ENCODE measurements at places on chromosomes 13 and 19. TPM values are rescaled to one million over a fixed set of nuclear protein-coding genes. Genes with fewer than 3 reads are reported as not detected.

DNA sequence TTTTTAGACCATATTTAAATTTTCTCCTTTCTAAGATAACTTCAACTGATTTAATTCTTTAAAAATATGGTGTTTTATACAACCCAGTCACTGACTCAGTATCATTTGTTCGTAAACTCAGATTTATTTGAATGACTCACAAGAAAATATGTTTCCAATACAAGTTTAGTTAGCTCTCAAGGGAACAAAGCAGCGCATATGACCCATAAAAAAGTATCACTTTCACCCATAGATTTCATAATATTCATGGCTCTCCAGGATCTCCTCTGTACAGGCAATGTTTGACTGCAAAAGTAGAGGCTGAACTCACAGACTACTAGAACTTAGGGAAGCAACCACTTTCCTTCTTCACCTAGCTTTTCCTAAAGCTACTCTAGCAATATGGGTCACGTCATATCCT is 405.6 kb upstream of the PCDH9 start:
- H3K4me3 ChIP-seq, result no peak overlapping the region
- H3K36me3 ChIP-seq, result no peaks in the 10 kb centered on the region
- no peak for DNase-seq

- H3K4me3 ChIP-seq, result no peak overlapping the region
- H3K27ac ChIP-seq, result no peak overlapping the region
- DNase-seq, result no peak
- no peaks in the 10 kb centered on the region for H3K36me3 ChIP-seq
- H3K27me3 ChIP-seq, result no peaks in the 10 kb centered on the region
- H3K4me1 ChIP-seq, result no peaks in the 10 kb centered on the region
These were observed 528.2 kb downstream of the LMO7 start for GRCh38 chr13:76164290-76164689.

DNA sequence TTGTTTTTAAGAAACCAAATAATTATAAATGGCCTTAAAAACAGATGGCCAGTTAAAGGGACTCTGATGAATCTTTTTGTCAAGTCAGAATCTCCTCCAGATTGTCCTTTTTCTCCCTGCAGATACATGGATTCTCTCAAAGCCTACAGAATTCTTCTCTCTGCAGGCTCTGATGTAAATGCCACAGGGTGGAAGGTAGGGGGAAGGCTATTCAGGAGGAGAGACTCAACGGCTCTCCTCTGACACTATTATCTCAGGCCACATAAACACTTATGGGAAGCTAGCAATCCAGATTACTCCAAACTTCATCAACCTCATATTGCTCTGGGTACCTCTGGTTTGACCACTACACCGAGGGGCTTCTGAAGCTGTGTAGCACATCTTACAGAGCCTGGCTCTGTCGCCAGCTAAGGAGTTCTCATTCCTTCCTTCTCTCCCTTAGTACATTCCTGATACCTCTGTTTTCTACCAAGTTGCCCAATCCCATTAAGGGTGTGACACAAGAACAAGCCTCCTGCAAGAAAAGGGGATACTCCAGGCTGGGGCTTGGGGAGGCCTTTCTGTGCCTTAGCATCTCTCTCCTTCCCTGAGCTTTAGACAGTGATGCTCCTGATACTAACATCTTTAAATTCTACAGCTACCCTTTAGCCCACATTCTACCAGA is 14.9 kb downstream of the LCP1 start:
- no peaks in the 10 kb centered on the region for H3K27me3 ChIP-seq
- DNase-seq, result no peak
- H3K4me1 ChIP-seq, result no peaks in the 10 kb centered on the region
- H3K27ac ChIP-seq, result no peak overlapping the region
- no peak overlapping the region for H3K4me3 ChIP-seq
- H3K36me3 ChIP-seq, result peaks cover 6% of the 10 kb centered on the region

DNA sequence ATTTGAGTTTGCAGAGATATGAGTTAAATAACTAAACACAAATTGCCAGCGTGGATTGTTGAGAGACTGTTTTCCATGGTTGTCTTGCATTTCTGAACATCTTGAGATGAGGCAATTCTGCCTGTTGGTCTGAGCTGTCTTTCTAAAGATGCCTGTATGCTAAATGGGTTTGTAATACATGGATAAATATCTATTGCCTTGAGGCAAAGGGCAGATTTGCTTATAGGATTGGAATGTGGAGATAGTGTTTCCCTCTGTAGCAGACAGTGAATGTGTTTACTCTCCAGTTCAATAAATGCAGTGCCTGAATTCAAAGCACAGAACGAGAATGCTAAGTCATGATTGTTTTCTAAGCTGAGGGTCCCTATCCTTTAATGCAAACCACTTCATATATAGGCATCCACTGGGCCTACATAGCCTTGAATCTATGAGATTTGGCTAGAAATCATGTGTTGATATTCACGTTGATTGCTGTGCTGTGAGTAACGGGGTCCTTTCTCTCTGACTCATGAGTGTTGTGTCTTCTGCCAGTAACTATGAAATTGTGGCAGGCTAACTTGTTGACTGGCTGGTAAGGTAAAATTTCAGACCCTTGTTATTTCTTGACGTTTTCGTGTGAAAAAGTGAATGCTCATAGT is 2554.8 kb downstream of the PCDH9 start:
- peak; percentile 36 for DNase-seq
- peaks cover 10% of the 10 kb centered on the region for H3K4me1 ChIP-seq
- no peaks in the 10 kb centered on the region for H3K36me3 ChIP-seq
- no peaks in the 10 kb centered on the region for H3K27me3 ChIP-seq
- H3K4me3 ChIP-seq, result no peak overlapping the region

DNA sequence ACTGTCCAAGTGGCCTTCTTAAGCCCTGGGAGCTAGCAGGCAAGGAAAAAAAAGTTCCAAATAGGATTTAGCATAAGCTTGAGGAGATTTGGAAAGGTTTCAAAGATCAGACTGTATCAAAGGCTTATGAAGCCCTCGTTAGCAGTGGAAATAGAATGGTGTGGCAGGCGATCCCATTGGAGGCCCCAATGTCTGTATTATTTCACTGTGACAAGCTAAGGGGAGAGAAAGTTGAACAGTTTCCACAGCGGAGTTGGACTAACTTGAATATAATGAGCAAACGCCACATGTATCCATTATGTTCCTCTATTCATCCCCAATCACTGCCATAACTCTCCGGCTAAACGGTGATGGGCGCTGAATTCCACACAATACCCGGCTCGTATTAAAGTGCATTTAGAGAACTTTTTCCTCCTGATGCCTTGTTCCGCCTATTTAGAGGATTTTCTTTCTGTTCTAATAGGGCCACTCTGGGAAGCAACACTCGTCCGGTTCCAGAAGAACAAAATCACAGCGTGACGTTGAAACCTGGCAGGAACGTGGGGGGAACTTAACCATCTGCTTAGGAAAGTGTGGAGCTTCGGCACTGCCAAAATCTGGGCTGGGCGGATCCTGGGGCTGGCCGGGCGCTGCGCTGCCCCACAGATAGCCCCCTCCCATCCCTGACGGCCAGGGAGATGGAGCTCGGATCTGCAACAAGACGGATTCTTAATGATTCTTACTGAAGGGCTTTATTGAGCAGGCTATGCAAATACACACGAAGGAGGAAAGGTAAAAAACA is 1.0 kb upstream of the PCDH8 start:
- peaks cover 14% of the 10 kb centered on the region for H3K27me3 ChIP-seq
- H3K4me3 ChIP-seq, result no peak overlapping the region
- H3K4me1 ChIP-seq, result no peaks in the 10 kb centered on the region
- no peaks in the 10 kb centered on the region for H3K36me3 ChIP-seq
- no peak for DNase-seq

DNA sequence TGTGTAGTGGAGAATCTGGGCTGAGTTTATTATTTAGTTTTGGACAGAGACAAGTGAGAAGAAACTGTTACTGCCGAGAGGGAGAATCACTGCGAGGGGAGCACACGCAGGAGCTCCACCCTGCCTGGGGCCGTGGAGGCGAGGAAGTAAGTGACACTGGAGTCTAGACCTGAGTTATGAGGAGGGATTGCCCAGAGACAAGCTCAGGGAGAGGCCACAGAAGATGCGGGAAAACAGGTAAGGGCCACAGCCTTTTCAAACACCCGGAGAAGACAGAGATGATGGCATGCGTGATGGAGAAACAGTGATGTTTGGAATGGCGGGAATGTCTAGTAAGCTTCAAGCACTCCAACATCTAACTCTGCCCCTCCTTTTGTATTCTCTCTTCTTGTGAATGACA is 84.1 kb downstream of the TNFSF11 start:
- H3K27me3 ChIP-seq, result no peaks in the 10 kb centered on the region
- H3K4me3 ChIP-seq, result no peak overlapping the region
- DNase-seq, result no peak
- H3K27ac ChIP-seq, result no peak overlapping the region

DNA sequence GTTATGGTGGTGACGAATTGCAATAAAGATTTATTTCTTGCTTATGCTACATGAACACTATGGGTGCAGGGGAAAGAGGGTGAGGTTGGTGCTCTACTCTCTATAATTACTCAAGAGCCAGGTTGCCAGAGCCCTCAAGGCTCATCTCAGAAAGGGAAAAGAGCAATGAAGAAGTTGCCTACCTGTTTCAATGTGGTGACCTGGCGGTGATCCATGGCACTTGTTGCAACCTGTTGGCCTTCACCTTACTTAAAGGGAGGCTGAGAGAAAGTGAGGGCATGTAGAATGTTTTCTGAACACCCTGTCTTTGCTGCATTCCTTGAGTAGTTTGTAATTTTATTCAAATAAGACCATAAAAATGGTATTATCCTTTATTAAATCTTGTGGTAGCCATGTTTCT is 394.4 kb downstream of the GPC6 start:
- no peak overlapping the region for H3K4me3 ChIP-seq
- H3K27ac ChIP-seq, result no peak overlapping the region
- H3K27me3 ChIP-seq, result no peaks in the 10 kb centered on the region

DNA sequence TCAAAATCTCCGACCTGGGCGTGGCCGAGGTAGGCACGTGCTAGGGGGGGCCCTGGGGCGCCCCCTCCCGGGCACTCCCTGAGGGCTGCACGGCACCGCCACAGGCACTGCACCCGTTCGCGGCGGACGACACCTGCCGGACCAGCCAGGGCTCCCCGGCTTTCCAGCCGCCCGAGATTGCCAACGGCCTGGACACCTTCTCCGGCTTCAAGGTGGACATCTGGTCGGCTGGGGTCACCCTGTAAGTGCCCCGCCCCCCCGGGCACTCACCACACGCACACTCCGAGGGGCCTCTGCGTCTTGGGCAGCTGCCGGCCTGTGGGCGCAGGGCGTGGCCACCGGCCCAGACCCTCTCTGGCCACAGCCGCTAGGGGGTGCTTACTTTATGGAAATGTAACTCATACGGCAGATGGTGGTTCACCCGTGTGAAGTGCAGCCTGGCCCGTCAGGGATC is 14.9 kb downstream of the STK11 start:
- H3K27me3 ChIP-seq, result no peaks in the 10 kb centered on the region
- peaks cover 16% of the 10 kb centered on the region for H3K4me1 ChIP-seq
- H3K27ac ChIP-seq, result no peak overlapping the region
- no peak for DNase-seq
- H3K36me3 ChIP-seq, result no peaks in the 10 kb centered on the region
- H3K4me3 ChIP-seq, result no peak overlapping the region

GRCh38 chr19:4256563-4256962 is 9.7 kb downstream of the YJU2 start:
- H3K27me3 ChIP-seq, result no peaks in the 10 kb centered on the region
- H3K36me3 ChIP-seq, result no peaks in the 10 kb centered on the region
- DNase-seq, result no peak
- no peaks in the 10 kb centered on the region for H3K4me1 ChIP-seq
- H3K27ac ChIP-seq, result no peak overlapping the region

- no peak for DNase-seq
- peaks cover 37% of the 10 kb centered on the region for H3K4me1 ChIP-seq
- no peaks in the 10 kb centered on the region for H3K36me3 ChIP-seq
- H3K27ac ChIP-seq, result no peak overlapping the region
- H3K4me3 ChIP-seq, result no peak overlapping the region
These were observed 1.4 kb downstream of the PLIN4 start for GRCh38 chr19:4516939-4517300.

DNA sequence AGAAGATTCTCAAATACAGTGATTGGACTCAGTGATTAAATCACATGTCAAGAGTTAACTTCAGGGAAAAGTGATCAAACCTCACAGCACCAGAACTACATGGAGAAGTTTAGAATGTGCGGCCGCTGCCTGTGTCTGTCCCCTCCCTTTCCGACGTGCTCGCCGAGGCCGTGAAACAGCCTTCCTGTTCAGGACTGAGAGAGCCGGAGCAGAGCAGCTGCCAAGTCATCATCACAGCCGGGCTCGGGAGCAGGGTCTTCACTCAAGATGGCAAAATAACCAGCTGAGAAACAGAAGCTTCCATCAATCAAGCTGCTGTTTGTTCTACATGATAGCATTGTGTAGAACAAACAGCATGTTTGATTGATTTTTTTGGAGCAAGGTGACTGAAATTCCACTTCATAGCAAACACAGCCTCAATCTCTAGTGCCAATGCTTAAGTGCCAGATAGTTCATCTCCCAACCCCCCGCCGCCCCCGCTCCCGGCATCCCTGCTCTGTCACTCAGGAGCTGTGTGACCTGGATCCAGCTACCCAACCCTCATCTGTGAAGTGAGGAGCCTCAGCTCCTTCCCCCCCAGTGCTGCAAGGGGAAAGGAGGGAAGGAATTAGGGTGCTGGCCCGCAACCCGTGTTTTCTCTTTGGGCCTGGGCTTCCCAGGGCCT is 70.6 kb downstream of the HSPH1 start:
- H3K4me3 ChIP-seq, result no peak overlapping the region
- peaks cover 19% of the 10 kb centered on the region for H3K4me1 ChIP-seq
- no peak for DNase-seq
- no peaks in the 10 kb centered on the region for H3K36me3 ChIP-seq
- no peak overlapping the region for H3K27ac ChIP-seq

DNA sequence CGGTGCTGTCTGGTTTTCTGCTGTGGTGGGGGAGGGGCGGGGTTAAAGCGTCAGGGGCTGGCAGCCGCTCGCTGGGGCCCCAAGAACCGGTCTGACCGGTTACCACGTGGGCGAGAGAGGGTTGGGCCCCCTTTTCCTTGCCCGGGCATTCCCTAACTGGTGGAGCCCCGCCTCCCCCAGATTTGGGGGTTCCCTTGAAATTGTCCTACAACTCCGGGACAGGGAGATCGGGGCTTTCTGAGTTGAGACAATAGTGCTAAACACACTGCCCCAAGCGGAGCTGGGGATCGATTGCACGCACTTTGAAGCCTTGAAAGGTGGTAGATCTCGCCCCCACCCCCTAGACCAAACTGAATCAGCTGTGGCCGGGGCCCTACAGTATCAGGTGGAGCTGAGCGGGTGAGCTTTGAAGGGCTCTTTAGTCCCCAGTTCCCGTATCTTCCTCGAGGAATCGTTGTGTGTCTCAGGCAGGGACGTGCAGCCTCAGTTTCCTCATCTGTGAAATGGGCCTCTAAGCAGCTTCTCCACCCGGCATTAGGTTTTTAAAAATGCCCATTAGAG is 4.8 kb downstream of the IER2 start:
- H3K27ac ChIP-seq, result peak overlapping the region; percentile 98
- peak overlapping the region; percentile 99 for H3K4me3 ChIP-seq
- H3K27me3 ChIP-seq, result no peaks in the 10 kb centered on the region
- H3K36me3 ChIP-seq, result peaks cover 15% of the 10 kb centered on the region
- H3K4me1 ChIP-seq, result peaks cover 15% of the 10 kb centered on the region

- no peak for DNase-seq
- H3K4me1 ChIP-seq, result no peaks in the 10 kb centered on the region
- peaks cover 66% of the 10 kb centered on the region for H3K27me3 ChIP-seq
- H3K27ac ChIP-seq, result no peak overlapping the region
- no peaks in the 10 kb centered on the region for H3K36me3 ChIP-seq
These were observed 69.1 kb downstream of the SIAH3 start for GRCh38 chr13:45782327-45783045.

ZNF761 gene
- total RNA-seq, result 16.4 TPM

Measured in PC-9 (cell line).